SW 1271 (cell line): ENCODE measurements at places on chromosomes 5 and 9.

DNA sequence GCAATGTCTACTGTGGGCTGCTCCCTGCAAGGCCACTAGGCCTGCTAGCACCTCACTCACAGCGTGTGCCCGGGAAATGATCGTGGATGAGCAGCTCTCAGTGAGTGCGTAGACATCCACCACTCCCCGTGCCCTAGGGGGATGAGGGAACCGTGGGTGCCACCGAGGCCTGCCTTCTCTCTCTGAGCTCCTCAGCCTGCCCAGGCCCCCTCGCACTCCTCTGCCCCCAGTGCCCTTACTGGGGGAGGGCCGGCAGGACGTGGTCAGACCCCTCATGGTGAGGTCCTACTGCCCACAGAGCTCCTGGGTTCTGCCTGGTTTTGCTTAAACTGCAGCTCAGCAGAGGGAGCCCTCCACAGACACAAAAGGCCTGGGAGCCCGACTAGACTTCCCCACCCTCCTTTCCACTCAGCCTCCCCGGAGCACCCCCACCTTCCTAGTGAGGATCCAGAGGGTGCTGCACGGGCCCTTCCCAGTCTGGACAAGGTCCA is 220.0 kb downstream of the CACNA1B start:
- no peak for DNase-seq

GRCh38 chr5:120151181-120151580 is 312.9 kb upstream of the PRR16 start:
- no peak for DNase-seq

DNA sequence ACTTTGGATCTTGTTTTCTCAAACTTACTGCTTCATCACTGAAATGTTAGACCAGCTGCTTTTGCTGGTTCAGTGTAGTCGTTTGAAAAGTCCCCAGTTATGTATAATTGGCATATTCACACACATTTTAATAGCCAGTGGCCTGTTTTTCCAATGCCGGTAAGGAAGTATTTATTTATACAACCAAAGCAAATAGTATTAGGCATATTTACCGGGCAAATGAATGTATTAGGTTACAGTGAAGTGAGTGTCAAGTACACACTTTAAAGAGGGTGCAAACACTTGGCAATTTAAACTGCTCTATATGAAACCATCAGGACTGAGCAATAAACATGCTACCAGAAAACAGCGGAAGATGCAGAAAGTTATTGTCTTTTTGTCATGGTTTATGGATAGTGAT is 242.9 kb downstream of the MCTP1 start:
- DNase-seq, result no peak

DNA sequence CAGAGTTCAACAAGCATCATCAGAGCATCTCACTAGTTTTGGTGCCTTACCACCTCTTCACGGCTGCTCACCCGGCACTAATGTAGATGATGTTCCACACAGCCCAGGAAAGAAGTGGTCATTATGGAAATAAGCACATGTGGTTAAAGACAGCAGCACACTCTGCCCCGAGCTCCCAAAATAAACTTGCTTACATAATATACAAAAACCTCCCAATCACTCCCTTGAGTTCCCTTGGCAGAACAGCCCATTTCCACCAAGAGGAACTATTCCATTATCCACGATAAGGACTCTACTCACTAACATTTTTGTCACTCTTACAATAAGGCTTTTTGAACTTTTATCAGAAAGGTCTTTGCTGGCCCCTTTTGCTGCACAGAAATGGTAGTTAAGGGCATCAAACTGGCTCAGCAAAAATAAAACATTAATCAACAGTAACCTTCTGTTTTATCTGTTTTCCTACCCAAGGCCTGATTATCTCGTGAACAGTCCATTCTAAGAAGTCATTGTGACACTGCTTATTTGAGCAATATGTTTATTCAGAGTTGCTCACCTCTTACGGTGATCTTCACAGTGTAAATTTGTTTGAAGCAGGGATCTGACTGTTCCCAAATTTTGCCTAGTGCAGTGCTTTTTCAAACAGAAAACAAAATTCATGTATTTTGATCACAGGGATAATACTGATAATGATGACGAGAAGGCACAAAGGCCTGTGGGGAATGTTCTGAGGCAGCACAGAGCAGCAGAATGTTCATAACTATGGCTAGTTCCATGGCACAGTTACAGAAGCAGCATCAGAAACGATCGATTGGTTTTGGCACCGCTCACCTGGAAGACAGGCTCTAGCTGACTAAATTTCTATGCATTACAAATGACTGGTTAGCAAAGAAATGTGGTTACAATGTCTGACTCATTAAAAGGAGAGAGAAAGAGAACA is 399.8 kb upstream of the PIK3R1 start:
- no peak for DNase-seq

DNA sequence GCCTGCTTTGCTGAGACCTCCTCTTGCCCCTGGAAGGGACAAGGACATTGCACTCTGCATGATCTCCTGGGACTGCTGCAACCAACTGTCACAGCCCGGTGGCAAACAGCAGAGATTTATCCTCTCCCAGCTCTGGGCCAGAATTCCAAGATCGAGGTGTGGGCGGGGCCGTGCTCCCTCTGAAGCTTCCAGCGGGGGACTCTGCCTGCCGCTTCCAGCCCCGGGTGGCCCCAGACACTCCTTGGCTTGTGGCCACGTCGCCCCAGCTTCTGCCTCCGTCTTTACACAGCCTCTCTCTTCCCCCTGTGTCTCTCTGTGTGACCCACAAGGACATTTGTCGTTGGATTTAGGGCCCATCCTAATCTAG is 67.1 kb downstream of the COL5A1 start:
- no peak for DNase-seq

DNA sequence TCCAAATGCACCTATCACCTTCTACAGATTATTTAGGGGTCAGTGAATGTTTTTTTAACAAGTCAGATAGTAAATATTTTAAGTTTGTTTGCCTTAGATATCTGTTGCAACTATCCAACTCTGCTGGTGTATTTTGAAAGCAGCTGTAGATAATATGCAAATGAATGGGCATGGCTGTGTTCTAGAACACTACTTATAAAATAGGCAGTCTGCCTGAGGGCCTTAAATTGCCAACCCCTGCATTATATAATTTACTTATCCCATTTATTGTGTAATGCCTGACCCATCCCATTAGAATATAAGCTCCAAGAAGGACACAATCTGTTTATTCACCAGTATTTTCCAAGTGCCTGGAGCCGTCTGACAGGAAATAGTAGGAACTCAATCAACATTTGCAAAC is 149.0 kb downstream of the TTC39B start:
- DNase-seq, result no peak

GRCh38 chr9:105318729-105319191 is 74.3 kb downstream of the SLC44A1 start:
- no peak for DNase-seq

- no peak for DNase-seq
Measured at GRCh38 chr9:16082796-16083195, 530.0 kb downstream of the CCDC171 start.

DNA sequence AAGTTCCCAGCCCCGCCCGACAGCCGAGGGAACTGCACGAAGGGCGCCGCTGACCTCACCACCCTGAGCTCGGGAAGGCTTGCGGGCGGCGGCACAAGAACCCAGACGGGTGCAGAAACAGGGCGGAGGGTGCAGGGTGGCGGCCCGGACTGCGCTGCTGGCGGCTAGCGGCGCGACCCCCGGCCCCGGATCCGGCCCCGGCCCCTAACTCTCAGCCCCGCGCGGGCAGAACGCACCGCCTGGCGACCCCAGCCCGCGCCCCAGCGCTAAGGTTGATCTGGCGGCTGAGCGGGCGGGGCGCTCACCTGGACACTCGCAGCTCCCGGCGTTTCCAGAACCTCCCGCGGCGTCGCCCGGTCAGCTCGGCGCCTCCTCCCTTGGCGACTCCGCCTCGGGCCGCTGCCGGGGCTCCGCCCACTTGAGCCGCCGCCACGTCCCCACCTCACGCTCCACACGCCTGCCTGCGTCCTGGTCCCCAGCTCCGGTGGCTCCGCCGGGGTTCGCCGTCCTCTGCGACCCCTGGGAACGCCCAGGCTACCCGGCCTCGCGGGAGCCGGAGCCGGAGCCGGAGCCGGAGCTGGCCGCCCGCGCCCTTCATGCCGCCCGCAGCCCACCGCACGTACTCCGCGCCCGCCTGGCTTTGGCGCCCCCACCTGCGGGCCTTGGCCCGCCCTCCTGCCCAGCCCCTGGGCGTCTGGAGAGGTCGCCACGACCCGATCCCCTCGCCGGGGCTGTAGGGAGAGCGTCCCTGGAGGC is at the start of gene P4HA2:
P4HA2 (minus strand) TSS at position 369 of the 756 bp plus-strand sequence. CDS start 9,227 bp downstream, outside the sequence.
- DNase-seq, result peak; percentile 77

- no peak for DNase-seq
Measured at GRCh38 chr5:176712546-176713304, 65.4 kb downstream of the TSPAN17 start.

DNA sequence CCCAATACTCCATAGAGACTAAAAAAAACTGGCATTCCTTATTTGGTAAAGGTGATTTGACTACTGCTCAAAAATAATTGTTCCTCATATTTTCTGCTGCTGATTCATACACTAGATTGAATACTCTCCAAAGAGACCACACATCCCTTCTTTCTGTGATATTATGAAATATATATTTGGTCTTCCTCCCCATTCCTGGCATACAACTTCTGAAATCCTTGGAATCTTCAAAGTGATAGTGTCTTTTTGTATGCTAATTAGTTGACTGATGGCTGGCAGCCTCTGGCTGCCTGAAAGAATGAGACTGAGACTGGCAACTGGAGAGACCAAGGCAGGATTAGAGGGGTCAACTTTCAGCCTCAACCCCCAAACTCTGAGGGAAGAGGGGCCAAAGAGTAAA is 348.0 kb upstream of the RFX3 start:
- DNase-seq, result no peak

GRCh38 chr5:60578315-60578714 is 121.7 kb downstream of the DEPDC1B start:
- no peak for DNase-seq

- no peak for DNase-seq
Measured at GRCh38 chr5:167802755-167803431, 488.6 kb upstream of the WWC1 start.

GRCh38 chr9:121699571-121700164 is 48.2 kb downstream of the DAB2IP start:
- no peak for DNase-seq

GRCh38 chr5:150078802-150079689 is 7.3 kb downstream of the CSF1R start:
- DNase-seq, result no peak

- DNase-seq, result no peak
Measured at GRCh38 chr9:134263596-134263995, 62.7 kb upstream of the RXRA start.

- no peak for DNase-seq
Measured at GRCh38 chr9:116544896-116545295, 142.2 kb upstream of the TRIM32 start.

DNA sequence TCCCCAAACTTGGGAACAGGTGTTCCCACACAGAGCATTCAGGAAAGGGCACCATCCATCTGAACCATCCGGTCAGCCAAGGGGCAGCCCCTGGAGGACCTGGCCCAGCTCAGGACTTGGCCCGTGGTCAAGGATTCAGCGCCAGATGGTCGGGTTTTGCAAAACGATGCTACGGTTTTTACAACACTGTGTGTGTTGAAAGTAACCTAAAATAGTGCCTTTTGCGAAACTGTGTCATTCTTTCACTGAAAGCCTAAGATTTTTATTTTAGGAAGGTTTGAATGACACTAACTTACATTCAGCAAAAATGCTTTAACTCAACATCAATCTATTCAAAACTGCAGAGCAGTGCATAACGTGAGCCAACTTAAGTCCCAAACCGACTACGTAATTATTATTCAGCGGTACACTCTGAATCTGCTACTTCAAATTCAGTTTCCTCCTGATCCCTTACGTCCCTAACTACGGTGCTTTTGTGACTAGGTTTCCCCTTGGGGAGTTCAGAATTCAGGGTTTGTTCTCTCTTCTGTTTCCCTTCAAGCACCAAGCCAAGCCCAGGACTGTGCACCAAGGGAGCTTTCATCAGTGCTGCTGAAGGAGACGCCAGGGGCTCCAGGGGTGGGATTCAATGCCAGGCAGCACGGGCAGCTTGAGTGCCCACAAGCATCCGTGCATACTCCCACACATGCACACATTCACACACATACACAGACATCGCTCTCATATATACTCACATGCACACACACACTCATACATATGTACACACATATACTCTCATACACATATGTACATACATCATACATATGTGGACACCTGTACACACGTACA is 25.8 kb downstream of the LPCAT1 start:
- DNase-seq, result no peak

GRCh38 chr5:173866858-173867679 is 21.1 kb upstream of the CPEB4 start:
- no peak for DNase-seq

DNA sequence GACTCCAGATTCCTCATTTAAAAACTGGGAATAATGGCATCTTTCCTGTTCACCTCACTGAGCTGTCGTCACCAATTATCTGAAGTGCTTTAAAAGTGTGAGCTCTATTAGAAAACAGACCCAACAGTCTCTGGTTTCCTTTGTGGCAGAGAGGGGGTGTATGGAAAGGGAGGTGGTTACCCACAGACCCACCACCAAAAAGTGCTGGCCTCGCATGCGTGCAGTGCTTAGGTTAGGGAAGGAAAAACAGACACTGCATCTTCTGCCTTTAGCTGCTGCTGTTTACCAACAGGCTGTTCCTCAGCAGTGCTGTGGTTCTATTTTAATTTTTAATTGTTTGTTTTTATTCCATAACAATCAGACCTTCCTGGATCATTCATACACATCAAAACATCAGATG is 249.6 kb downstream of the PIK3R1 start:
- no peak for DNase-seq

GRCh38 chr5:83844449-83845068 is 123.9 kb upstream of the HAPLN1 start:
- no peak for DNase-seq

- no peak for DNase-seq
Measured at GRCh38 chr5:16178745-16179372, 732 bp downstream of the MARCHF11 start.

- no peak for DNase-seq
Measured at GRCh38 chr5:137735555-137736284, at the start of gene KLHL3. TSS of gene KLHL3 (minus strand) at chr5:137736089. CDS start at chr5:137735646, 443 bp downstream.

GRCh38 chr5:159581502-159582249 is 251.4 kb upstream of the IL12B start:
- DNase-seq, result peak; percentile 68

DNA sequence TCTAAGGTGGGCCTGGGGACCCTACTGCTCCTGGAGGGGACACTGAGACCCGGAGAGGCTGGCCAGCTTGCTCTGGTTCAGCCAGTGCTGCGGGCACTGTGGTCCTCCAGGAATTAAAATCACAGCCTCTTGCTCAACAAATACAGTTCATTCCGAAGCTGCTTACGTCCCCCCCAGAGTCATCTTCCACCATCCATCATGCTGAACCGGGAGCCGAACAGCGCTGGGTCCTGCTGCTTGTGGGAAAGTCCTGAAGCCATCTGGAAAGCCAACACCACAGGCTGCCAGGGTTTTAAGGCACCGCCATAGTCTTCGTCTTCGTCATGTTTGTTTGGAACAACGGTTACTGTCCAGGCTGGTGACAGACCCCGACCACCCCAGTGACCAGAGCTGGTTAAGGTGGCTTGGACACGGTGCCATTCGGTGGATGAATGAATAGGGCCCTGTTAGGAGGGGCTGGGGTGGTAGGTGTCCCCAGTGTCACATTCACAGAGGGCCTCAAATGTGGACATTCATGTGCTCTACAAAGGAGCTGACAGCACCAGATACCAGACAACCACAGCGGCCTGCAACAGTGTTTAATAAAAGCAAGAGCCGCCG is 81.6 kb upstream of the PHYKPL start:
- no peak for DNase-seq
